ENCODE measurements at places on chromosomes 1 and 21. TPM values are rescaled to one million over a fixed set of nuclear protein-coding genes. Genes with fewer than 3 reads are reported as not detected.

GRCh38 chr1:201818971-201819750 lies 9.8 kb upstream of the IPO9 start:
- DNase-seq, result no peak

DNA sequence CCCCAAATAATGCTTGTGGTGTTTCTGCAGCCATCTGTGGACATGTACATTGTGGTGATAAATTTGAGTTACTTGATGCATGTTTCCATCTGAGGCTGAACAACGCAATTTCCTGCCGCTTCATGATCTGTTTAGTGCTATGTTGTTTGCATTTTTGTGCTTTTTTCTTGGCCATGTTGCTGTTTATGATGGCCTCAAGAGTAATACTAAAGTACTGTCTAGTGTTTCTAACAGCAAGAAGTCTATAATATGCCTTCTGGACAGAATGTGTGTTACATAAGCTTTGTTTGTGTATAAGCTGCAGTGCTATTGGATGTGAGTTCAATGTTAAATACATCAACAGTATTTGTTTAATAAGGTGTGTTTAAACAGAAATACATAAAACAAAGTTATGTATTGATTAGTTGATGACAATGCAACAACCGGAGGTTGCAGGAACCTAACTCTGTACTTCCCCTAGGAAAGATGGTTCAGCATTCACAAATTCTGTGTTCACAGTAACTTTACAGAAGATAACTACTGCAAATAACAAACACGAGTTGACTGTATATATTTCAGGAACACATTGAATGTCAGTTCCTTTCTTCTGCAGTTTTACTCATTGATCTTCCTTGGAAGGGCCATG lies 114.8 kb upstream of the USP24 start:
- DNase-seq, result no peak

DNA sequence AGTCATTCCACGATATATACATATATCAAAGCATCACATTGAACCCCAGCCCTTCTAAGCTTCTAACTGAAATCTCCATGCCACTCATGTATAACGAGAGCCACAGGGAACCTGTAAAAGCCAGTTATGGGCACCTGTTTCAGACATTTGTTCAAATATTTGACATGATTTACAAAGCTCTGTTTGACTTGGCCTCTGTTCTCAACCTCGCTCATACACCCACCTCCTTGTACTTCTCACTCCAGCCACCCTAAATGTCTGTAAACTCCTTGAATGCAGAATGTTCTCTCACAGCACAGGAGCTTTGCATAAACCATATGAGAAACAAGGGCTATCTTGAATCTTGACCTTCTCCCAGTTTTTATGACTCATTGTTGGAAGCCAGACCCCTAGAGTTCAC lies 36.9 kb upstream of the CD2 start:
- DNase-seq, result no peak

DNA sequence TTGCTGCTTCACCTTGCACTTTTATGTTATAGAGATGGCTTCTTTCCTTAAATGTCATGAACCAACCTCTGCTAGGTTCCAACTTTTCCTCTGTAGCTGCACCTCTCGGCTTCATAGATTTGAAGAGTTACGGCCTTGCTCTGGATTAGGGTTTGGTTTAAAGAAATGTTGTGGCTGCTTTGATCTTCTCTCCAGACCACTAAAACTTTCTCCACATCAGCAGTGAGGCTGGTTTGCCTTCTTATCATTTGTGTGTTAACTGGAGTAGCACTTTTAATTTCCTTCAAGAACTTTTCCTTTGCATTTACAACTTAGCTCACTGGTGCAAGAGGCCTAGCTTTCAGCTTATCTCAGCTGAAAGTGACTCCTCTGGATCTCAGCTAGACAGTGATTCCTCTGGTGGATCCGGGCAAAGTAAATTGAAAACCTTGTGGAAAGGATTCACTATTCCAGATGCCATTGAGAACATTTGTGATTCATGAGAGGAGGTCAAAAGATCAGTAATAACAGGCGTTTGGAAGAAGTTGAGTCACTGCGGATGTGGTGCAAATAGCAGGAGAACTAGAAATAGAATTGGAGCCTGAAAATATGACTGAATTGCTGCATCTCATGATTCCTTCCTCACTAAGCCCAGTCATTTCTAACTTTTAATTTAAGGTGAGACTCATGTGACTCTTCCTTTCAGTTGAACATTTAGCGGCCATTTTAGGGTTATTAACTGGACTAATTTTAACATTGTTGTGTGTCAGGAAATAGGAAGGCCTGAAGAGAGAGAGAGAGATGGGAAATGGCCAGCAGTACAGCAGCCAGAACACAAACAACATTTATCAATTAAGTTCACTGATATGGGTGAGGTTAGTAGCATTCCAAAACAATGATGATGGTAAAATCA lies 16.2 kb upstream of the RGS1 start:
- DNase-seq, result no peak

DNA sequence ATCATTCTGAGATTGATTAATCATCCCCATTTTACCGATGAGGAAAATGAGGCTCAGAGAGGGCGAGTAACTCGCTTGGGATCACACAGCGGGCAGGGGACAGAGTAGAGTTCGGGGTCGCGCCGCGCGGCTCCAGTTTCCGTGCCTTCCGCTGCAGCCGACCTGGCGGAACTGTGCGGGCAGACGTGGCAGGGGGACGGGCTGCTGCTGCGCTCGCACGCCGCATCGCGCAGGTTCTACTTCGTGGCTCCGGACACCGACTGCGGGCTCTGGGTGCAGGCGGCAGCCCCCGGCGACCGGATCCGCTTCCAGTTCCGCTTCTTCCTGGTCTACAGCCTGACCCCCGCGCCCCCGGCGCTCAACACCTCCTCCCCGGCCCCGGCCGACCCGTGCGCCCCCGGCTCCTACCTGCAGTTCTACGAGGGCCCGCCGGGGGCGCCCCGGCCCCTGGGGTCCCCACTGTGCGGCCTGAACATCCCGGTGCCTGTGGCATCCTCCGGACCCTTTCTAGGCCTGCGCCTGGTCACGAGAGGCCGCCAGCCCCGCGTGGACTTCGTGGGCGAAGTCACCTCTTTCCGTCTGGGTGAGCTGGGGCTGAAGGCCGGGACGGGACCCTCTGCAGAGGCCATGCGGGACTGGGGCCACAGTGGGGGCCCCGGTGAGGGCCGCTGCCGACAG lies 2.3 kb downstream of the LDLRAD2 start:
- peak; percentile 36 for DNase-seq

DNA sequence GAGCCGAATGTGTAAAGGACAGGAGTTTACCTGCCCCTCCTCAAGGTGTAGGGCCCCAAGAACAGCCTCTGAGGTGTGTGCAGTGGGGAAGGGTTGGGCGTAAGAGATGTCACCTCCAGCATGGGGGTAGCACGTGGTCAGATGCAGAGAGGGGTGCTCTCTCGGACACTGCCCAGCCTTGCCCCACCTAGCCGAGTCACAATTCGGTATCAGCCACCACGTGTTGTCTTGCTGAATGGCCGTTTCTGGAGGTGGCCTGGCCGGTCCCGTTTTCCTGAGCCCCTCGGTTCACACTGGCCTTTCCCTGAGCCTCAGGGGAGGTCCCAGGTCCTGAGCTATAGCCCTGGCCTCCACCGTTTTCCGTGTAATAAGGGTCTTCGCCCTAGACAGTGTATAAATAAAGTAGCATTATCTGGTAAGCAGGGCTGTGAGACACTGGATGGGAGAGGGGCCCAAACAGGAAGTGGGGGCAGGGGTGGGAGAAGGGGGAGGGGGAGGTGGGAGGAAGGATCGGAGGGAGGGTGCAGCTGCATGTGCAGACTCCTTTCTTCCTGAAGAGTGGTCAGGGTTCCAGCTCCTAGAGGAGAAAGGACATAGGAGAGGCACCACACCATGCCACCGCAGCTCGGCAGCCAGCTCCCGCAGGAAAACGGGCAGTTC lies 23.3 kb downstream of the CD34 start:
- no peak for DNase-seq

Gene SPATA21
- total RNA-seq, result 1.4 TPM

Gene ADPRS
- 29.3 TPM for total RNA-seq

Gene PLPP3
- 4.4 TPM for total RNA-seq

Gene PTGFR
- total RNA-seq, result not detected

Gene SPATA45
- not detected for total RNA-seq
